ENCODE measurements at places on chromosomes 5 and 9.

- no peak for DNase-seq
Observed at GRCh38 chr9:18866121-18866831, 166.7 kb downstream of the SAXO1 start.

GRCh38 chr9:129987941-129988340 lies 55.0 kb downstream of the FNBP1 start:
- DNase-seq: no peak

- DNase-seq: no peak
Observed at GRCh38 chr9:95021166-95021886, 294.8 kb downstream of the AOPEP start.

GRCh38 chr5:73351593-73351992 lies 97.0 kb downstream of the FOXD1 start:
- no peak for DNase-seq

GRCh38 chr5:155276231-155276630 lies 262.7 kb downstream of the KIF4B start:
- no peak for DNase-seq

- DNase-seq: no peak
Observed at GRCh38 chr5:157247267-157247666, 18.7 kb upstream of the CYFIP2 start.

DNA sequence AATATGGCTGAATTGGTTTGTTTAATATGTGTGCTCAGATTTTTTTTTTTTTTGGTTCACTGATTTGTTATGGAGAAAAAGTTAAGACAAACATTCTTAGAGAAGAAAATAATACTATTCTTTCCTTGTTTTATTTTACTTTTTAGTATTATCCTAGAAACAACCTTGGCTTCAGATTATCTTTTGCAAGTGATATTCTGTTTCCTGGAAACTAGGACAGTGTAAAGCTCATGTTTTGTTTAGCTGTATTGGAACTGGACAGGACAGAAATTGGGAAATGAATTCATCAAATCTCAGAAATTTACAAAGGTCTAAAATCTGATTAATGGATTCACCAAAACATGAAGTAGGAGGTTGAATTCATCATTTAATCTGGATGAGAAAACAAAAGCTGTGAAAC lies 130.5 kb downstream of the FBXL7 start:
- no peak for DNase-seq

- DNase-seq: no peak
Observed at GRCh38 chr9:107839371-107839770, 349.8 kb upstream of the KLF4 start.

DNA sequence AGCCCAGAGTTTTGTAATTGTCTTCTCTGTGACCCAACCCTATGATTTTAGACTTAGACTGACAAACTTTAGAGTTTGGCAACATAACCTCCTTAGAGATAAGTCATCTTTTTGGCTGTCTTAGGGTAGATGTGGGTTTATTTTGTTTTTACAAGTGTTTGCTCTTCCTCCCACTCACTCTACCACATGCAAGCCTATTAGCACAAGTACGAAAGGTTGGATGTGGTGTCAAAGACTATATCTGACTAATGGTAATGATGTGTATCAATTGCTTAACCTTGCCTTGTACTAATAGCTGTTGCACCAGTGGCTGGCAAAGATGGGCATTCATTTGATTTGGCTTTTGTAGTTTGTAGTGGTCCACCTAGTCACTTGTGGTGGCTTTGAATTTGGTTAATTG lies 46.5 kb downstream of the SLC25A46 start:
- DNase-seq: no peak

GRCh38 chr9:101486693-101487442 lies 46.8 kb upstream of the RNF20 start:
- peak; percentile 28 for DNase-seq

DNA sequence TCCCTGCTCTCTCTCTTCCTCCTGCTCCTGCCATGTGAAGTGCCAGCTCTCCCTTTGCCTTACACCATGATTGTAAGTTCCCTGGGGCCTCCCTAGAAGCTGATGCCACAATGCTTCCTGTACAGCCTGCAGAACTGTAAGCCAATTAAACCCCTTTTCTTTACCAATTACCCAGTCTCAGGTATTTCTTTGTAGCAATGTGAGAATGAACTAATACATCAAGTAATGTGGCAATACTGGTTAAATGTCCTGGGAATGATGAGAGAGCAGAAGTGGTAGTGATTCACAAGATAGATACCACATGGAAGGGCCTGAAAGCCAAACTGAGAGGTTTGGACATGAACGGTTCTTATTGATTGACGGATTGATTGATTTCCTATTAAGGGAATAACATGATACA lies 62.6 kb upstream of the IL12B start:
- DNase-seq: no peak

DNA sequence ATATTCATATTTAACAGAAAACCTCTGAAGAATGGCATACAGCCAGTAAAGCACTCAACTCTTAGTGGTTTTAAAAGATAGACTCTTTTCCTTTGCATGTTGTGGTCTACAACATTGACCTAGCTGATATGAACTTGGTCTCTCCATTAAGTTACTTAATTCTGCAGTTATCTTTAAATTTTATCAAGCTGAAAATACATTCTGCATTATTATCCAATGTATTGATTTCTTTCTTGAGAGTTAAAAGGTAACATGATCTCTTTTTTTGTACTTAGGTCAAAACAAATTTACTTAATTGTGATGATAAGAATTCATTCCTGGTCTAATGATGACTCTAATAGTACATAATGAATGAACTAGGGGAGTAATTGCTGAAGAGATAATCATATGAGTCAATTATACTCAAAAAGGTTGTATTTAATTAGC lies 132.9 kb downstream of the STARD4 start:
- no peak for DNase-seq

DNA sequence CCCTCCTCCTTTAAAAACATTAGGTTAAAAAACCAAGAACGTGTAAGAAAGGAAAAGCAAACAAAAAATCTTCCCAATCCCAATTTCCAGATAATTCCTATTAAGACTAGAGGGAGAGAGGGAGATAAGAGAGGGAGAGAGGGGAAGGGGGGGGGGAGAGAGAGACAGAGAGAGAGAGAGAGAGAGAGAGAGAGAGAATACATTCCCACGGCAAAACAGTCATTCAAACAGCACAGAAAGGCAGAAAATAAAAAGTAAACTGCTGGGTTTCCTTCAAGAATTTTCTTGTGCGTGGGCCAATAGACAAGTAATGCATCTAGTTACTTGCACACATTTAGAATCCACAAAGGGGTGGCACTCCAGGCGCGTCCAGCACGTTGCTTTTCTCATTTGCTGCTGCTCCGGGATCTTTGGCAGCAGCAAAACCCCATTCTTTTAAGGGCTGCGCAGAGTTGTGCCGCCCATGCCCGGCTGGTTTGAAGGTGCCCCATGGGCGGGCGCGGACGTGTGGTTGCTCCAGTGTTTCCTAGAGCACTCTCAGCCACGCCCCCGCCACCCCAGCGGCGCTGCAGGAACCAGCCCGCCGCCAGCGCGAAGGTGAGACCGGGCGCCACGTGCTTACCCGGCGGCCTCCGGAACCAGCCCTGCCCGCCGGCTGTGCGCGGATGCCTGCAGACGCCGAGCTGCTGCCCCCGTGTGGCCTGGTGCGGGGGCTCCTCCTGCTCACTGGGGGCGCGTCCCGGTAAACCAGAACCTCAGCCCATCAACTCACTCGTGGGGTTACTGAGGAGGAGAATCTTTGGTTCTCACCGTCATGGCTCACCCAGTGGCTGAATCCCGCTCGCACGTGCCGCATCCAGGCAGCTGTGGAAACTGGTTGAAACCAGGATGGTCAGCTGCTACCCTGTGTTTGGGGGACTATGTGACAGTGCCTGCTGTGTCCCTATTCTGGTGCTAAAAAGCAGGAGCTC lies 44.6 kb downstream of the STC2 start:
- DNase-seq: peak; percentile 26

DNA sequence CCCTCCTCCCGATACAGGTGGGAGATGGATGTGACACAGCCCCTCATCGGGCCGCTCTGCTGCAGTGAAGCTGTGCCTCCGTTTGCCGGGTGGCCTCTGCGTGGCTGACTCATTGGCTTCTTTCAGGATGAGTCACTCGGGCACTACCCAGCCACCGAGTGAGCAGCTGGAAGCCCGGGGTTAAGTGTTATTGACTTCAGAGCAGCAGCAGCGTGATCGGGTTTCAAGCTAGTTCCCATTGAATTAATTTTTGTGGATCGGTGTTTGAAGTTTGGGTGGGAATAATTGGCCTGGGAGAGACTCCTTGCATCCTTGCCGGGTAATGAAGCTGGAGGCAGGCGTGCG lies 266.4 kb upstream of the IRX4 start:
- no peak for DNase-seq

- peak; percentile 73 for DNase-seq
Observed at GRCh38 chr9:69946800-69947437, 96.7 kb upstream of the MAMDC2 start.

DNA sequence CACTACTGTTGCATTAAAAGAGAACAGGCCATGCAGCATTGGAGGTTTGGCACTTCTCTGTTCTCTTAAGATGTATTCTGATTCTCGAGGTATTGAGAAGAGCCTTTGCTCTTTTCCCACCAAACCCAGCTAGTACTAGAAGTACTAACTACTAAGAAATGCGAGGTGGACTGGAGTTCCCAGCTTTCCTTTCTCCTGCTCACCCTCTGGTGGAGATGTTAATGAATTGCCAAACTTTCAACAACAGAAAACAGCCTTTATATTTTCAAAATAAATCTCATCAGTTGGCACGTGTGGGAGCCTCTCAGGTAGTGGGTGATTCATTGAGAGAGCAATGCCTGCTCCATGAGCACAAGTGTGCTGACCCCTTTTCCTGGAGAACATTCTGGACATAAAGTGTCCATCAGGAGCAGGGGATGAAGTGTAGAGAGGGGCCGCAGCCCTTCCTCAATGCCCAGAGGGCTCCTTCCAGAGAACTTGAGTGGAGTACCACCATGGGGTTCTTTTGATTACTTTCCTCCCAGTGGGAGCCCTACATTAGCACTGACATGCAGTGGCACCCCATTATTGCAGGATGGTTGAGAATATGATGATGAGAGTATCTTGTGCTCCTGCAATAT lies 45.7 kb downstream of the TMEM174 start:
- DNase-seq: no peak

GRCh38 chr9:102862478-102862877 lies 132.7 kb upstream of the CYLC2 start:
- no peak for DNase-seq

- no peak for DNase-seq
Observed at GRCh38 chr5:135895474-135896006, at the start of gene IL9. Gene IL9, minus strand, starts transcription at chr5:135895841. Its CDS starts 25 bp downstream, at chr5:135895816.

GRCh38 chr9:91338681-91339080 lies 23.0 kb downstream of the AUH start:
- no peak for DNase-seq

- no peak for DNase-seq
Observed at GRCh38 chr5:16944816-16945562, 8.9 kb upstream of the MYO10 start.

GRCh38 chr5:154369682-154370081 lies 76.1 kb upstream of the SAP30L start:
- DNase-seq: no peak

DNA sequence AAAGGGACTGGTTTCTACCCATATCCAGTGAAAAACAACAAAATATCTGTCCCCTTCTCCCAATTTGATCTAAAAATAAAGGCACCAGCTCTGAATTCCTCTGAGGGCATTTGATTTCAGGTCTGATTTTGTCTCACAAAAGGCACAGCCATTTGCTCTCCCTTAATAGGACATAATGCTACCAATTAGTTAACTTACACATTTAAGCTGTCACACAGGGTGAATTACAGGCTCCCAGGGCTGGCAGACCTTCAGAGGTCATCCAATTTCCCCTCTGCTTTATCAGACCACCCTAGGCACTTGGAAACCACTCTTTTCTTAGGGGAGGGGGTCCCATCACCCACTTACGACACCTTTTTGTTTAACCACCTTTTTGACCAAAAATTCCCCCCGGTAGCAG lies 319.9 kb downstream of the SPOCK1 start:
- DNase-seq: no peak

DNA sequence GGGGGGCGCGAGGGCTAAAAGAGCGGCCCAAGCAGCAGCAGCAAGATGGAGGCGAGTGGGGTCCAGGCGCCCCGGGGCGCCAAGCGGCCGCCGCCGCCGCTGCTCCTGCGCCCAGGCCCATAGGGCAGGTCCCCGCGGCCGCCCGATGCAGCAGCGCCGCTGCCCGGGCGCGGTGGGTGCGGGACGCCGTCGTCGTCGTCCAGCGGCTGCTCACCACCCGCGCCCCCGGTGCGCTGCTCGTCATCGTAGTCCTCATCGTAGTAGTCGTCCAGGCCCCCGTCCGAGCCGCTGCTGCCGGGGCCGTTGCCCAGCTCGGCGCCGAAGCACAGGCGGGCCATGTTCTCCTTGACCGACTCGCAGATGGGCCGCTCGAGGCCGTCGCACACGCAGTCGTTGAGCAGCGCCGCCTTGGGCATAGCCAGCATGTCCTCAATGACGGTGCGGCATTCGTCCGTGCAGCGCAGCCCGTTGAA lies 1.5 kb downstream of the GAS1 start:
- DNase-seq: no peak

GRCh38 chr5:34553581-34553980 lies 102.5 kb upstream of the RAI14 start:
- DNase-seq: no peak

DNA sequence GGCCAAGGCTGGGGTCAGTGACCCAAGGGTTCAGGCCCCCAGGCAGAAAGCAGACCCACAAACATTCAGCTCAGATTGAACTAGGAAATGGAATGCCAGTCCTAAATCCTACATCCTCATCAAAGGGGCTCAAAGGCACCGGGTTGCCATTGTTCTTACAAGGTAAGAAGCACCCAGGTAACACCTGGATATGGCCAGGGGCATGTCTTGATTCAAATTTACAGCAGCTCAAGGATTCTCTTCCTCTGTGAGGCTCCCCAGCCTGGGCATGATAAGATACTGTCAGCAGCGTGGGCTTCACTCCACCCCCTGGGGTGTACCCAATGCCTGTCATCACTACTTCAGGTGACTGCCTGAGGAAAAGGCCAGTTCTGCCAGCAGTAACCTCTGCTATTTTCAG lies 92.1 kb upstream of the FSTL4 start:
- DNase-seq: no peak

GRCh38 chr5:145548097-145548496 lies 287.0 kb downstream of the PRELID2 start:
- DNase-seq: no peak

GRCh38 chr5:1685066-1685465 lies 114.6 kb downstream of the MRPL36 start:
- DNase-seq: no peak
